Camera-type eye (tissue), 1 donor: ENCODE measurements at places on chromosomes 3 and 15. TPM values are rescaled to one million over a fixed set of nuclear protein-coding genes. Genes with fewer than 3 reads are reported as not detected.

The DNAH12 gene
- 0.71 TPM for total RNA-seq

The KBTBD13 gene
- not detected for total RNA-seq

The CCR3 gene
- not detected for total RNA-seq

The GOLGA6D gene
- total RNA-seq = not detected

The PPP4R2 gene
- 125 TPM for total RNA-seq

The CFAP92 gene
- total RNA-seq = 1.3 TPM

The CPNE4 gene
- 18.1 TPM for total RNA-seq

The CLSTN2 gene
- 26.9 TPM for total RNA-seq

The DHFR2 gene
- 10.4 TPM for total RNA-seq

The STRIT1 gene
- not detected for total RNA-seq

The TUSC7 gene
- not detected for total RNA-seq

The XCR1 gene
- total RNA-seq = not detected

The SLC51B gene
- 0.60 TPM for total RNA-seq

The ADGRG7 gene
- total RNA-seq = 0.22 TPM

The TMEM207 gene
- total RNA-seq = not detected

The ANKRD34C gene
- total RNA-seq = 0.22 TPM

The MST1R gene
- 1.8 TPM for total RNA-seq

The HERC2 gene
- total RNA-seq = 80.4 TPM

The GCSAM gene
- 0.99 TPM for total RNA-seq

The COL6A6 gene
- total RNA-seq = 41.2 TPM

The CA12 gene
- 17.4 TPM for total RNA-seq

The ECE2 gene
- 2.0 TPM for total RNA-seq

The TRPM1 gene
- 52.6 TPM for total RNA-seq

The HTR3E gene
- total RNA-seq = not detected

The COL6A5 gene
- 0.16 TPM for total RNA-seq

The NGRN gene
- total RNA-seq = 161 TPM

The SNTN gene
- not detected for total RNA-seq

The ILDR1 gene
- total RNA-seq = 0.99 TPM

The ERC2 gene
- 24.2 TPM for total RNA-seq

The LRRC31 gene
- total RNA-seq = not detected

The KY gene
- total RNA-seq = 13.8 TPM

The ATP10A gene
- total RNA-seq = 5.9 TPM

The ZFAND6 gene
- total RNA-seq = 190 TPM

The PSTPIP1 gene
- total RNA-seq = 3.4 TPM

The GCHFR gene
- total RNA-seq = 8.7 TPM

The PRKAR2A gene
- total RNA-seq = 45.2 TPM

The PSMD6 gene
- total RNA-seq = 75.5 TPM

The TMOD2 gene
- total RNA-seq = 54.2 TPM

The HYAL1 gene
- 1.1 TPM for total RNA-seq

The NEK10 gene
- 6.2 TPM for total RNA-seq

The CHAC1 gene
- total RNA-seq = 2.5 TPM

The PARP14 gene
- total RNA-seq = 29.6 TPM

The FGF12 gene
- total RNA-seq = 13.0 TPM

The TM4SF4 gene
- total RNA-seq = not detected

The PIF1 gene
- 5.7 TPM for total RNA-seq

The SLC22A13 gene
- 0.27 TPM for total RNA-seq

The CHRFAM7A gene
- total RNA-seq = 9.5 TPM

The LTK gene
- total RNA-seq = 2.3 TPM

The KLF15 gene
- total RNA-seq = 7.7 TPM

The NGLY1 gene
- 69.1 TPM for total RNA-seq

The CSTA gene
- not detected for total RNA-seq

The POLR2H gene
- total RNA-seq = 62.1 TPM

The SLC9C1 gene
- 1.5 TPM for total RNA-seq

The ARPP19 gene
- 215 TPM for total RNA-seq
